Lung microvascular endothelial cell (primary cell): ENCODE measurements at places on chromosomes 2 and 18. TPM values are rescaled to one million over a fixed set of nuclear protein-coding genes. Genes with fewer than 3 reads are reported as not detected.

DNA sequence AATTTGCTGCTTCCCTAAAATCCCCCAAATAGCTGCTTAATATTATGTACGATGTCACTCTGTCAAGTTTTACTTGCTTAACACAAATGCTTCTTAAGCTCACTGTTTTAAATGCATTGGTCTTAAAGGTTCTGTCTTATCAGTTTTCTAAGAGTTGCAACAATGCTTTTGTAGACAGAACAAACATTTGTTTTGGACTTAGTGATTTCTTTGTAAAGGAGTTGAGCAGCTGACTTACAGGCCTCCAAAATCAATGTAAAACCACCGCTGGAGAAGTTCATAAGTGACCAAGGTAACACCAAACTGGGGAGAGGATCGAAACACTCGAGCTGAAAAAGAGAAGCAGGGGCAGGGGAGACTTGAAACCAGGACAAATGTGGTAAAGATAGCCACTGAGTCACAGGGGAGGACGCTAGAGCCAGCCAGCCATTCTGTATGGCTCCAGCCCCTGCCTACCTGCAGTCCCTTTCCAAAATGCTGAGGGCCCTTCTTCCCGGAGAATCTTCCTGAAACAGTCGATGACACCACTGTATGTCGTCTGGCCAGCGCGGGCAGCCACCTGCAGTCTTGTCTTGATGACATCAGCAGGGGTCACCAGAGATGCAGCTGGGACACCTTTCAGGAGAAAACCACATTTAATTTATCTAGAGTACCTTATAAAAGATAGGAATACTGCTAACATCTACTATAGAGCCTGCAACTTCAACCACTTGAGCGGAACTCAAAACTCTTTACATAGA is 100.2 kb downstream of the DYNC1I2 start:
- no peak for DNase-seq

- no peak for DNase-seq
Measured at GRCh38 chr2:40138314-40138713, 313.6 kb downstream of the SLC8A1 start.

- DNase-seq: no peak
Measured at GRCh38 chr2:189066037-189066436, 91.9 kb downstream of the COL3A1 start.

DNA sequence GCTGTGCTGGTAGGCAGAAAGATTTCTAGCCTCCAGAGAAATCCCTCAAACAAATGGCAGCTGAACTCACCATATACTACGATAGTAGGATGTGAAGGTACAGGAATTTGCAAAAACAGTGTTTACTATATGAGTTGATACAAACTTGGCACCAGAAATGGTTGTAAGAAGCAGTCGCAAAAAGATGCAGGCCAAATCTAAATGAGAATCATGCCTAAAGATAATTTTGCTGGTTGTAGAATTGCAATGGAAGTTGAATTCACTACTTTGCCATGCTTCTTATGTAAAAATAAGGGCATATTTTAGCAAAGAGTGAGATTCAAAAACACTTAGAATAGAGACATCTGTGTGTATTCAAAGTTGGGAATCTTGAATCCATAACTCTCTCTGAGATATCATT is 924.7 kb downstream of the SUCLG1 start:
- DNase-seq: no peak

GRCh38 chr2:81767187-81767912 is 1462.8 kb upstream of the LRRTM1 start:
- DNase-seq: no peak

- DNase-seq: no peak
Measured at GRCh38 chr2:136510244-136510643, 255.1 kb upstream of the THSD7B start.

DNA sequence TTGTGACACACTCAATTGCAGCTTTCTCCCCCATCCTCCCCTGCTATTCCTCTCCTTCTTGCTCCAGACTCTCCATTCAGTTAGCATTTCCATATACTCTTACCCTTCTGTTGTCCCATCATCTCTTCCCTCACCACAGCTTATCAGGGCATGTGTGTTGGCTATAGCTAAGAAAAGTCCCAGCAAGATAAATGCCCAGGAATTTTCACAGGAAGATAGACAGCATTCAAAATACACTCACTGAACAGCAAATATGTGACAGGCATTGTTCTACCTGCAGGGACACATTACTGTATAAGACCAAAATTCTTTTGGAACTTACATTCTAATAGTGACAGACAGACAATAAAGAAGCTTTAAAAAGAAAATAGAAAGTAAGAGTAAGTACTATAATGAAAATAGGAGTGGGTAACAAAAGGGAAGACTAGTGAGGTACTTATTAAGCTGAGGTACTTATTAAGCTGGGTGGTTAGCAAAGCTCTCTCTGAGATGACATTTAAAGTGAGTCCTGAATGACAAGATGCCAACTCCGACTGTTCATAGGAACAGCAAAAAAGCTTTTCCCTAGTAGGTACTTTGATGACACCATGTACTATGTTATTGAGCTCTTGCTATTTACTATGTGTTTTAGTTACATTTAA is 86.2 kb downstream of the CHN1 start:
- DNase-seq: no peak

DNA sequence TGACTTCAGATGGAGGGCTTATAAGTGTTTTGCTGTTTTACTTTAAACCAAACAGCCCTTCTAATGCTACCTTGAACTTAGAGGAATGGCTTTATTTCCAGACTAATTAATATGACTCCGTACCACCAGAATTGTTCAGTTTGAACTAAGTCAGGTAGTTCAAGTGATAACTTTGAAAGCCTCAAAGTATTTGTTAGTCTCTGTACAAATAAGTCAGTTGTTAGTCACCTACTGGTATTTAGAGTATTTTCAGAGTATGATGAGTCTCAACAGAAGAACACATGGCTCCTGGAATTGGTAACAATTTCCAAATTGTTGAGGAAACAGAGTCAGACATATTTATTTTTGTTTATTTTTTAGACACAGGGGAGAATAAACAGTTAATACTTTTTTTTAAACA is 381.8 kb upstream of the NRXN1 start:
- no peak for DNase-seq

DNA sequence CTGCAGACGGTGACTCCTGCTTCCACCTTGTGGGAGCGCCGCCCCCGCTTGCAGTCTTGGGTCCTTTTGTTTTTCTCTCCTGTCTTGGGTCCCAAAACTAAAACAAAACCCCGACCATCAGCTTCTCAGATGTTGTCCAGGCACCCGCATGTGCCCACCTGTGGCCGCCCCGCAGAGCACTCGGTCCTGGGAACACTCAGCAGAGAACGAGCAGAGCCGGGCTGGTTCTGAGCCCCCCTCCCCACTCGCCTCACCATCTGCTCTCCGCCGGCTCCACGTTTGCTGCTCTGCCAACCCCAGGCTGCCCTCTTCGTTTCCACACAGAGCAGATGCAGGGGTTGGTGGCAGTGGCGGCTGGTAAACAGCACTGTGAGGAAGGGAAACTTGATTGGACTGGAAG is 38.5 kb downstream of the CTDP1 start:
- no peak for DNase-seq

GRCh38 chr2:190910341-190911136 is 29.9 kb downstream of the GLS start:
- DNase-seq: peak; percentile 23

DNA sequence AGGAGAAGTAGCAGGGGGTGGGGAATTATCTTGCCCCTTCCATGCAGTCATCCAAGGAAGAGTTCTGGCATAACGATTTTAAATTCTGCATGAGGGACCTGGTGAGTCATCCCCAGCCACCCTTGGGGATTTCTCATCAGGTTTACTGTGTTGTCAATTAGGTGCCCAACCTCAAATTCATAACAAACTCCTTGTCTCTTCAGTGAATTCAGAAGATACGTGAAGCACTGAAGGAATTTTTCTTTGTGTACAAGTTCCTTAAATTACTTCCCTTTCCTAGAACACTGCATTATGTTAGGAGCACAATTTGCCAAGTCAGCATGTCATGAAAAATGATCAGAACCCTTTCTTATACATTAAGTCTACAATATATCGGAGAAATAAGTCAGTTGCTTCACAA is 70.8 kb upstream of the NOSTRIN start:
- no peak for DNase-seq

ADRA2B gene
- total RNA-seq: 0.22 TPM in 1 of 2 replicates, not detected in the other

METTL5 gene
- total RNA-seq: 24.2 and 32.0 TPM in 2 replicates

CFAP210 gene
- not detected in 2 replicates for total RNA-seq
